GM19239 (cell line): ENCODE measurements at places on chromosomes 12 and 14.

DNA sequence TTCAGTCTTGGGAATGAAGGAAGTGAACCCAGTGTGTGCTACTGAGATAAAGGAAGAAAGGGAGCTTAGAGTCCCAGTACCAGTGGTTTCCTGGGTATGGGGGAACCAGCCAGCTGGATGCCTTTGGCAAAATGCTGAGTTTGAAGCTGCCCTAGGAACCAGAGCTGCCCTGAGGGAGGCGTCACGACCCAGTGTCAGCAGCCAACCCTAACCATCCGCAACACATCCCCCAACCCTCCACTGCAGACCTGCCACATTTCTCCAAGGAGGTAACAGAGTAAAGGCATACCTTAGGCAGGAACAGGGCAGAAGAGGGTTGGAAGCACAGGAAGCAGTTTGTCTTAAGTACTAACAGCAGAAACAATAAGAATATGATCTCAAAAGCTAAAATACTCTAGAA is 28.6 kb downstream of the PRDM4 start:
- DNase-seq: no peak

- no peak for DNase-seq
These were observed 39.1 kb downstream of the FGD6 start for GRCh38 chr12:95178136-95178535.

GRCh38 chr14:71534506-71534905 is 397.7 kb upstream of the RGS6 start:
- DNase-seq: no peak

DNA sequence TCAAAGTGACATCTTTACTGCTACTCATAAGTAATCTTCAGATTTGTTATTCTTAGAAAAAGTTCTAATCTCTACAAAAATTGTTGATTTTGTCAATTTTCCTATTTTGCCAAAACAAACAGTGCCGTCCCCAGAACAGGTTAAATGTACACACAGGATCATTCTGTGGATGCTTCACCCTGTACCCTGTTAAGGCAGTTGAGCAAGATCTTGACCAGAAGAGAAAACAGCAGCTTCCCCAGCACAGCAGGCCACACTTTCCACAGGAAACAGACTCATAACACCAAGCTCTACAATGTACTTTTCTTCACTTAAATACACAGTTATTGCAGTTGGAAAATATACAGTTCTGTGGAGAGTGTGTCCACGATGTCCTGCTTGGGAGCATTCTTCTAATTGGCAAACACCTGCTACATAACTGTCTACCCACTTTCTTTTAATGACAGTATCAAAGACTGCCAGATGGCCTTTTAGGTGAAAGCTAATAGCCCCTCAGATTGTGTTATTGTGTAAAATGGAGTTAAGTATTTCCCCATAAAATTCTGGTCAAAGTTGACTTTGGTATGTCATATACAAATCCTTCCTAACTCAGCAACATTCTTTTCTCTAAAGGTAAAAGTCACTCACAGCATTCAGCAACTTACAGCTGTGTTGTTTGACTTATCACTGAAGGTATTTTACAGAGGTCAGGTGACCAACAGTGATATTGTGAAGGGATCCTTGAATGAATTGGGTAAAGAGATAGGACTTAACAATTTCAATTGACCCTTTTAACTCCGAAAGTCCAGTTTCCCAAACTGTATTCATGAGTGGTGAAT is 77.0 kb downstream of the SEC23A start:
- DNase-seq: no peak

DNA sequence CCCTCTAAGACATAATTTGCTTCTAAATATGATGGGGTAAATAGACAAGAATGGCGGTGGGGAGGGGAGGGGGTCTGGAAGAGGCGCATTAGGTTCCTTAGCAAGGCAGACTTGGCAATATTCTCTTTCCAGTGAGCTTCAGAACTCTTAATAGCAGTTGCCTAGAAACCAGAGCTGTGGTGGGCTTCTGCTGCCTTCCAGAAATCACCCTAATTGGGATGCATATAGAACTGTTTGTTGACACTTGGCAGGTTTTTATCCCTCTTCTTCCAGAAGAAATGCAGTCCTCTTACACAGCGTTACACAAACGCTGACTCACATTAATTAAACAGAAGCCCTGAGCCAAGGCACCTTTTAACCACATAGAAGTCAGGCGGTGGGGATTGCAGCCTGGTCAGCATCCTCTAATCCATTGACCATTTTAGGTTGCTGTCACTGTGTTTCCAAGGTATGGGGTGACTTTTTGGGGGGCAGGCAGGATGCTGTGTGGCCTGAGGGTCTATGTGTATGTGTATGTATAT is 114.1 kb downstream of the CCDC60 start:
- DNase-seq: no peak

DNA sequence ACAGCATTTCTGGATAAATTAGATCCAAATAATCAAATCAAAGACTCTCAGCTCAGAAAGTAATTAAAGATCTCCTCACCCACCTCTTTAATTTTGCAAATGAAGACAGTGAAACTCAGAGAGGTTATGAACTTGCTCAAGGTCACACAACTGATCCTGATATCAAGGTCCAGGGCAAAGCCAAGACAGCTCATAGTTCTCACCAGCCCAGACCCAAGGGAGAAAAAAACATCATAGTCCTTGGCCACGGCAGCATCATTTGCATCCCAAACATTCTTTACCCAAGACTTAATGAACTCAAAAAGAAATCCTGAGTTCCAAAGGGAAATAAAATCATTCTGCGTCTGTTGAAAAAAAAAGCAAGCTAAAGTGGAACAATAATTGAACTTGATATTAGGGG is 112.1 kb downstream of the DAD1 start:
- no peak for DNase-seq
